ENCODE measurements at places on chromosomes 7 and 10.

GRCh38 chr10:128027822-128028507 lies 98.3 kb downstream of the MKI67 start:
- DNase-seq = no peak

- no peak for DNase-seq
These were observed 4.7 kb downstream of the CCNY start for GRCh38 chr10:35340975-35341374.

DNA sequence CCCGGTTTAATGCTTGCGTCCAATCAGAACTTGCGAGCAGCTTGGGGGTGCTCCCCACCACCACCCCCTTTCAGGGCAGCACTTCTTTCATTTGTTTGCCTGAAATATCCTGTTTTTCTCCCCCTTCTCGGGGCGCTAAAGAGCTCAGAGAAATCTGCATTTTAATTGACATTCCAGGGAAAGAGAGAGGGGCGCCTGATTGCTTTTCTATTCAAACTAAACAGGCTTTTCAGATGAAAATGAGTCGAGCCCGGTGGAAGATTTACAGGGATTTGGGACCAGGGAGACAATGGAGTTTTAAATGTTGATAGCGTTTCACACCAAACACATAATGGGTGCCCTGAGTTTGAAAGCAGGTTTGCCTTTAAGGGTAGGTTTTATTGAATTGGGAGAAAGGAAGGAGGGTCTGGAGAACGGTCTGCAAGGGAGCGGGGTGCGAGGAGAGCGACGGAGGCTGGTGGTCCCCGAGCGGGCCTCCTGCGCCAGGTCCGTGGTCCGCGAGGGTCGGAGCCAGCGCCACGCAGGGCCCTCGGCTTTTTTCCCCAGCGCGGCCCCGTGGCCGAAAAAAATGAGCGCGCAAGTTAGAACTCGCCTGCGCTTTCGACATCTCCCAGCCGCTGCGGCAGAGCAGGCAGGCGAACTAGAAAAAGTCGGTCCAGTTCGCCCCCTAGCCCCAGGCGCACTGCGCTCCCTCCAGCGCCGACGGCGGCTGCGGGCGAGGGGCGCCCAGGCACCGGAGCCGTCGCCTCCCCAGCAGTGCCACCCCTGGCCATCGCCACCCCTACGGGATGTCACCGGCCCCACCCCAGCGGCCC lies 1.3 kb downstream of the FGFR2 start:
- DNase-seq = peak; percentile 81

- no peak for DNase-seq
These were observed 96.5 kb downstream of the ZFAND4 start for GRCh38 chr10:45575966-45576597.

DNA sequence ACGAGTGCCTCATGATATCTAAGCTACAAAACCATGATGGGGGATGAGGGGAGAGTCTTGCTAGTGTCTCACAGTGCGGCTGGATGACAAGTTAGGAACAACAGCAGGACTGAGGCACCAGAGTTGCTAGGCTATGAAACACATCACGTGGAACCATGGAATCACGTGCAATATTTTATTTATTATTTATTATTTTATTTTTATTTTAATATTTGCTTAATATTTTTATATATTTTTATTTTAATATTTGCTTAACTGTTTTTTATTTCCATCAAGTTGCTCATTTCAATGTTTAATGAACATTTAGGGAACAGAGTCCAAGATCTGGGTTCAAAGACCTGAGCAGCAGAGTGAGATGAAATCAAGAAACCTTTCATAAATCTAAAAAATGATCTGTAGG lies 614.6 kb downstream of the CNTNAP2 start:
- no peak for DNase-seq
